ENCODE measurements at places on chromosomes 5 and 9. TPM values are rescaled to one million over a fixed set of nuclear protein-coding genes. Genes with fewer than 3 reads are reported as not detected.

The QRFP gene
- total RNA-seq: not detected

GRCh38 chr5:53448851-53449250 lies 31.6 kb upstream of the FST start:
- no peaks in the 10 kb centered on the region for H3K36me3 ChIP-seq
- no peaks in the 10 kb centered on the region for H3K4me1 ChIP-seq
- peaks cover 12% of the 10 kb centered on the region for H3K27me3 ChIP-seq

GRCh38 chr5:54590824-54591223 lies 73.3 kb downstream of the SNX18 start:
- no peaks in the 10 kb centered on the region for H3K27me3 ChIP-seq
- no peak overlapping the region for H3K27ac ChIP-seq
- no peaks in the 10 kb centered on the region for H3K4me1 ChIP-seq
- no peak for DNase-seq
- H3K36me3 ChIP-seq: no peaks in the 10 kb centered on the region

The PDZD2 gene
- 0.25 TPM for total RNA-seq

The PLPP7 gene
- 0.26 TPM for total RNA-seq

The NR6A1 gene
- total RNA-seq: 1.8 TPM

DNA sequence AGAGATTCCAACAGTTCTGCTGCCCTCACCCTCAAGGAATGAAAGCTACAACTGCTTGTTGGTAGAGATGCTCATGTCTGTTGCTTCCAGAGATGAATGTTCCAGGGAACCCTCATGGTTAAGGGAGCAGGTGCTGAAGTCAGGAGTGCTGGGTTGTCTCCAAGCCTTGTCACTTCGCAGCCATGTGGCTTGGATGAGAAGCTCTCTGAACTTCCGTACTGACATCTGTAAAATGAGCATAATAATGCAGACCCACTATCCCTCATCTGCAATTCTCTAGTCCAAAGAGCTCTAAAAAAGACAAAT lies 133.3 kb upstream of the ADRA1B start:
- H3K27ac ChIP-seq: no peak overlapping the region
- H3K4me1 ChIP-seq: peaks cover 7% of the 10 kb centered on the region
- H3K27me3 ChIP-seq: peaks cover 26% of the 10 kb centered on the region
- no peak for DNase-seq
- no peaks in the 10 kb centered on the region for H3K36me3 ChIP-seq
- no peak overlapping the region for H3K4me3 ChIP-seq

The IGIP gene
- 1.4 TPM for total RNA-seq

The DOCK2 gene
- total RNA-seq: 203 TPM

The SPINK5 gene
- not detected for total RNA-seq

GRCh38 chr5:51395245-51395644 lies 12.0 kb downstream of the ISL1 start:
- H3K36me3 ChIP-seq: no peaks in the 10 kb centered on the region
- no peaks in the 10 kb centered on the region for H3K4me1 ChIP-seq
- H3K27me3 ChIP-seq: peaks cover 69% of the 10 kb centered on the region
- no peak overlapping the region for H3K4me3 ChIP-seq

GRCh38 chr5:69285448-69286116 lies 47.0 kb downstream of the CCDC125 start:
- H3K4me1 ChIP-seq: no peaks in the 10 kb centered on the region
- no peaks in the 10 kb centered on the region for H3K27me3 ChIP-seq
- peaks cover 22% of the 10 kb centered on the region for H3K36me3 ChIP-seq
- no peak overlapping the region for H3K4me3 ChIP-seq
- DNase-seq: no peak
- H3K27ac ChIP-seq: peak overlapping the region; percentile 7

The CD72 gene
- 2.9 TPM for total RNA-seq

DNA sequence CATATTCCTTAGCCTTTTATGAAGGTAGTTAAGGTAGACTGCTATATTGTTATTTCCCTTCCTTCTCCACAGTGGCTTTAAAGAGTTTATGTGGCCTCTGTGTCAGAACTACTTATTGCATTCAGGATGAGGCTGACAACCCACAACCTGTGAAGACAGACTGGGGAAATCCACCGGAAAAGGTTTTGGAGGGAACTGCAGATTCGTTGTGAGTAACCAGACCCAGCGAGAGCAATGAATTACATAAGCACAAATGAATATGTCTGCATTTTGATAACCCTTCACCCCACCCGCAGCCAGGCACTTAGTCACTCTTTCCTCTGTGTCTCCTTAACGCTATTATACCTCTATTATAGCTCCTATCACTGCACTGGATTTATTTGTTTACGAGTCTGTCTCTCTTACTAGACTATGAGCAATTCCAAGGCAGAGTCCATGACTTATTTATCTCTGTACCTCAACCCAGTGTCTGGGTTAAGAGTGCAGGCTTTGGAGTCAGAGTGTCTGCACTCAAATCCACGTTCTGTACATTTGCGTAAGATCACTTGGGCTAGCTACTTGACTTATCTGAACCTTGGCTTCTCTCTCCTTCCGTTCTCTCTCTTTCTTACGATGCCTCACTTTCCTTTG lies 19.2 kb downstream of the KCTD16 start:
- peak; percentile 90 for DNase-seq
- no peaks in the 10 kb centered on the region for H3K36me3 ChIP-seq
- H3K27ac ChIP-seq: peak overlapping the region; percentile 87
- H3K4me1 ChIP-seq: peaks cover 46% of the 10 kb centered on the region

DNA sequence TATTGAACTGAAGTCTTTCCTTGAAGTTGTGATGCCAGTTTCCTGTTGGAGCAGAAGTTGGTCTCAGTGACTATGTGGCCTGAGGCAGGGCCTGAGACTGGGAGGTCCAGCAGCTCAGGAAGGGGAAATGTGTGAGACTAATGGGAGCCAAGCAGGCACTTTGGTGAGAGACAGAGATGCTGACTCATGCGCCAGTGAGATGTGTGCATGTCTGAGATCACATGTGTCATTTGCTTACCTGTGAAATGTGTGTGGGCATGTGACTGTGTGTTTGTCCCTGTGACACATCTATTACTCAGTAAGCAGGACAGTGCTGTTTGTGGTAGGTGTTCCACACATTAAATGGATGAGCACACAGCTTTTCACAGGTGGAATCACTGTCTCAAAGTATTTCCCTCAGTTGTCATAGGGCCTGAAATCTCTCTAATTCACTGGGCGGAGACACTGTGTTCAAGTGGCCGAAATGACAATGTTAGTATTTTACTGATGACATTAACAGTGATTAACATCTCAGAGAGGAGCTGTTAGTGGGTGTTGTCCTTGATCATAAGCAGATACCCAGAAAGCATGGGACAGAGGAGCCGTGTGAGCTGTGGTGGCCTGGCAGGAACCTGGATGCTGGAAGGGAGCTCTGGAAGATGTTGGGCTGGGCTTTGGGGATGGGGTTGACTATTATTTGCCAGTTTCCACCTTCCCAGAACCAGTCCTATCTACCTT lies 7.4 kb downstream of the NPR2 start:
- H3K4me3 ChIP-seq: no peak overlapping the region
- H3K36me3 ChIP-seq: peaks cover 3% of the 10 kb centered on the region
- H3K27ac ChIP-seq: no peak overlapping the region
- no peaks in the 10 kb centered on the region for H3K27me3 ChIP-seq

DNA sequence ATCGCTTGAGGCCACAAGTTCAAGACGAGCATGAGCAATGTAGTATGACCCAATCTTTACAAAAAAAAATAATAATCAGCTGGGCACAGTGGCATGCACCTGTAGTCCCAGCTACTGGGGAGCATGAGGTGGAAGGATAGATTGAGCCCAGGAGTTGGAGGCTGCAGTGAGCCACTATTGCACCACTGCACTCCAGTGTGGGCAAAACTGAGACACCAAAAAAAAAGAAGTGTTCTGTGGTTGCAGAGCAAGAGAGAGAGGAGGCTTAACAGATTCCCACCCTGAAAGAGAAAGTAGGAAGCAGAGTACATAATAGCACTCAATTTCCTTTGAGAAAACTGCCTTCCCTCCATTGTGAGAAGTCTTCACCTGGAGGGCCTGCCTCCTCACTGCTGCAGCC lies 52.6 kb downstream of the ALDH7A1 start:
- H3K36me3 ChIP-seq: no peaks in the 10 kb centered on the region
- no peaks in the 10 kb centered on the region for H3K27me3 ChIP-seq
- no peak overlapping the region for H3K27ac ChIP-seq

DNA sequence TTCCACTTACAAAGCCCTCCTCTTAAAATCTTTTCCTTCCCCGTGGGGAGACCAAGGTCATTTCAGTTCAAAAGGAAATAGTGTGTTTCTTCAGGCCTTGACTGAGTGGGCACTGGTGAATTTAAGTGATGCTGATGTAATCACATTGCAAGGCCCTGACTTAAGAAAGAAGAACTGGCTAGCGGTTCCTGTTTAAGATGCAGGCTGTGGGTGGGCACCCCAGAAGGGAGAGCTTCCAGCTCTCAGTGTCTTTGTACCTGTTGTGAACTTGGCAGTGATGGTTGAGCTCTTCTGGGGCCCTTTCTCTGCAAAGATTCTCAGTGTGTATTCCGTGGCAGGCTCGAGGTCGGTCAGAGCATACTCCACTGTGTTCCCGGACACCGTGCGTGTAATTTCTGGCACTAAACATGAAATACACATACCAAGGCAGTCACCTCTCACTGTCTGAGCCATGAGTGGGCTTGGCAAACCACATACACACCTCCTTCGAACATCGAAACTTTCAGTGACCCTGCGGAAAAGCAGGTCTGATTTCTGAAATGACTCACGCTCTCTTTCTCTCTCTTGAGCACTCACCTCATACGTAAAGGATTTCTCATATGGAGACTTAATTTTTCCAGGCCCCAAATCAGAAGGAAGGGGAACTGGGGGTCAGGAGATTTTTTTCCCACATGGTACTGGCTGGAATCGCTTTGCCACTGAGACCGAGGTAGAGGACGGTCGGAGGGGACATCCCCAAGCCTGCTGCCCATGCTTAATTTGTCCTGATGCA lies 81.9 kb downstream of the TNC start:
- no peak overlapping the region for H3K4me3 ChIP-seq
- H3K27ac ChIP-seq: peak overlapping the region; percentile 70
- peaks cover 3% of the 10 kb centered on the region for H3K27me3 ChIP-seq
- no peaks in the 10 kb centered on the region for H3K36me3 ChIP-seq
- H3K4me1 ChIP-seq: peaks cover 19% of the 10 kb centered on the region

The RALGPS1 gene
- 2.1 TPM for total RNA-seq

GRCh38 chr9:20197976-20198685 lies 409.3 kb upstream of the SLC24A2 start:
- H3K4me3 ChIP-seq: no peak overlapping the region
- DNase-seq: no peak
- H3K36me3 ChIP-seq: no peaks in the 10 kb centered on the region
- H3K27ac ChIP-seq: no peak overlapping the region
- H3K4me1 ChIP-seq: peaks cover 29% of the 10 kb centered on the region

GRCh38 chr5:129716235-129716634 lies 31.7 kb upstream of the MINAR2 start:
- H3K27me3 ChIP-seq: no peaks in the 10 kb centered on the region
- no peak for DNase-seq
- H3K4me3 ChIP-seq: no peak overlapping the region
- no peak overlapping the region for H3K27ac ChIP-seq
- no peaks in the 10 kb centered on the region for H3K36me3 ChIP-seq

GRCh38 chr5:90020575-90021538 lies 388.7 kb downstream of the CETN3 start:
- no peaks in the 10 kb centered on the region for H3K4me1 ChIP-seq
- H3K27ac ChIP-seq: no peak overlapping the region
- H3K36me3 ChIP-seq: no peaks in the 10 kb centered on the region
- no peaks in the 10 kb centered on the region for H3K27me3 ChIP-seq

GRCh38 chr9:8632493-8632892 lies 832.9 kb upstream of the DMAC1 start:
- no peak overlapping the region for H3K4me3 ChIP-seq
- H3K27me3 ChIP-seq: peaks cover 3% of the 10 kb centered on the region
- no peak for DNase-seq
- H3K27ac ChIP-seq: no peak overlapping the region

DNA sequence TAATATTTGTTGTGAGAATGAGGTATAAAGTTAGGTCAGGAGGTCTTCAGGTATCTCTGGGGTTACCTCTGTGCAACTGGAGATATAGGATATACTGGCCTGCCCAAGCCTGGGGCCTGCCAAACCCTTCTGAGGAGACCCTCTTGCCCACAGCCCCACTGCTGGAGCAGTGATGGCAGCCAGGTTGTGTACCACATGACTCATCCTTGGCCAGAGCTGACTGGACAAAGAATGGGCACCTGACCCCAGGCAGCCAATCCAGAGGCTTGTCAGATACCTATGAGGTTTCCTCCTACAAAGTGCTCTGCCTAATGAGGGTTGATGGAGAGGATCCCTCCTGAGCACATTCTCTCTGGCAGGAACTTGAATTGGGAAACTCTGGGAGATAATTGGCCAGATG lies 56.1 kb upstream of the TBC1D2 start:
- no peaks in the 10 kb centered on the region for H3K27me3 ChIP-seq
- H3K4me3 ChIP-seq: no peak overlapping the region
- DNase-seq: no peak
- no peaks in the 10 kb centered on the region for H3K36me3 ChIP-seq
- no peaks in the 10 kb centered on the region for H3K4me1 ChIP-seq
- no peak overlapping the region for H3K27ac ChIP-seq
